ENCODE measurements at places on chromosomes 1 and 21. TPM values are rescaled to one million over a fixed set of nuclear protein-coding genes. Genes with fewer than 3 reads are reported as not detected.

DNA sequence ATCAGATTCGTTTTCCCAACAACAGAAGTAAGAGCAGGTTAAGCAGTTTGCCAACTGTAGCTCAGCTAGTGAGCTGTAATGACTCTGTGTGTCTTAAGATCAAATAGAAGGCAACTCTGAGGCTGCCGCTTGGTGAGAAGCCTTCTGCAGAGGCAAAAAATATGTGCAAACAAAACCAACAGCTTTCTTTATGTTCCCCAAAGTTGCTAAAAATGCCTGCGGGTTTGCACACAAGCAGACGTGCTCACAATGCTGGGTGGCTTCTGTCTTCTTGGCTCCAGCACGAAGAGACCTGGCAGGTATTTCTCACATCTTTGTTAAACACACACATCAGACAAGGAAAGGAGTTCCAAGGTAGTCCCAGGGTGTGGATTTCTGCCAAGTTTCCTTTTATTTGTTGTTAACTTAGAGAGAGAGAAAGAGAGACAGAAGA, 158.9 kb upstream of the JUN start:
- DNase-seq: no peak

- DNase-seq: peak; percentile 40
Observed at GRCh38 chr1:204435381-204435831, 23.8 kb upstream of the PPP1R15B start.

GRCh38 chr1:212367474-212368072, 47.1 kb downstream of the PACC1 start:
- DNase-seq: no peak

DNA sequence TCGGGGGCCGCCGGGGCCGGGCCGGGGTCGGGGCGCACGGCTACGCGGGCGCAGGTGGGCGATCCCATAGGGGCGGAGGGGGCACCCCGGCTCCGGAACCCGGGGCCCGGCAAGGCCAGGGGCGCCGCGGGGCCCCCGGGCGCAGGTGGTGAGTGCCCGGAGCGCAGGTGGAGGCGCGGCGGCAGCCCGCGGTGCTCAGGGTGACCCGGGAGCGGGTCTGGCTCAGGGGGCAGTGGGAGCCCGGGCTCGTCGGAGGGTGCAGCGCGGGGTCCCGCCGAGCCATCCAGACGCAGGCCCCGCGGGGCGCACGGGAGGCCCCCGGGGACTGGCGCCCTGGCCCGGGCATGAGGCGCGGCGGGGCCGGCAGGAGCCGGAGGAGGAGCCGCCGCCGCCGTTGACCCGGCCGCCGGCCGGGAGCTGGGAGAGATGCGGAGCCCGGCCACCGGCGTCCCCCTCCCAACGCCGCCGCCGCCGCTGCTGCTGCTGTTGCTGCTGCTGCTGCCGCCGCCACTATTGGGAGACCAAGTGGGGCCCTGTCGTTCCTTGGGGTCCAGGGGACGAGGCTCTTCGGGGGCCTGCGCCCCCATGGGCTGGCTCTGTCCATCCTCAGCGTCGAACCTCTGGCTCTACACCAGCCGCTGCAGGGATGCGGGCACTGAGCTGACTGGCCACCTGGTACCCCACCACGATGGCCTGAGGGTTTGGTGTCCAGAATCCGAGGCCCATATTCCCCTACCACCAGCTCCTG, 489 bp downstream of the CELSR2 start:
- no peak for DNase-seq

- peak; percentile 99 for DNase-seq
Observed at GRCh38 chr21:33383056-33383888, 19.9 kb upstream of the IFNGR2 start.

GRCh38 chr21:14235101-14235500, 19.1 kb downstream of the RBM11 start:
- no peak for DNase-seq

GRCh38 chr21:24456358-24456757, 1150.9 kb downstream of the MRPL39 start:
- DNase-seq: no peak

DNA sequence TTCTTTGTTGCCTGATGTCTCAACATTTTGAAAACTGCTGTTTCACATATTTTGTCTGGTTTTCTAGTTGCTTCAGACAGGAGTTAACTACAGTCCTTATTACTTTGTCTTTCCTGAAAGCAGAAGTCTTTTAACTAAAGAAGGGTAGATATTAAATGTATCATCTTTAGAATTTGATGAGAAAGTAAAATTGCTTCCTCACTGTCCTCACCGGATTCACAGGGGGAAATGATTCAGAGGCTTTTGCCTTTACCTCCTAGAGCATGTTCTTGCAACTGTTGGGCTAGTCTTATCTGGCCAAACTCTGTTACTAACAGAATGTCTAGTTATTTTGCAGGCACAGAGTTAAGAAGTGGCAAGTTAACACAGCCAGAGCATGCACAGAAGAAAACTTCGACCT, 107.2 kb upstream of the VAV3 start:
- peak; percentile 40 for DNase-seq

- DNase-seq: peak; percentile 39
Observed at GRCh38 chr1:64962441-64962840, 3.9 kb downstream of the JAK1 start.

GRCh38 chr1:95067568-95067967, 5.2 kb downstream of the ALG14 start:
- no peak for DNase-seq

DNA sequence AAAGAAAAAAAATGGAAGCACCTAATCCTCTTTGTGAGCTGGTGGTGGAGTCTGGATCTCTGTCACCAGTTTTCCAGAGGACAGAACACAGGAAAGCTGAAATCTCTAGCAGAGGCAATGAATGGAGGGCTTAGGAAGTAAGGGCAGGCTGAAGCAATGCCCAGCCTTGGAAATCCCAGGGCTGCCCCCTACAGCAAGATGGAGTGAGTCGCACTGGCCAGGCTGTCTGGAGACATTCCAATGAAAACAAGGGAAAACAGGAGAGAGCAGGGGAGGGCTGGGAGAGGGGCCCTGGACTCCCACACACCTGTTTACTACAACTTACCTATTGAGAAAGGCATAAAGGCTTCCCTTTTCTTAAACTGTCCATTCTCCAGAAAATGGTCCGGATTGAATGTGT, 25.9 kb downstream of the CYP2J2 start:
- peak; percentile 16 for DNase-seq

DNA sequence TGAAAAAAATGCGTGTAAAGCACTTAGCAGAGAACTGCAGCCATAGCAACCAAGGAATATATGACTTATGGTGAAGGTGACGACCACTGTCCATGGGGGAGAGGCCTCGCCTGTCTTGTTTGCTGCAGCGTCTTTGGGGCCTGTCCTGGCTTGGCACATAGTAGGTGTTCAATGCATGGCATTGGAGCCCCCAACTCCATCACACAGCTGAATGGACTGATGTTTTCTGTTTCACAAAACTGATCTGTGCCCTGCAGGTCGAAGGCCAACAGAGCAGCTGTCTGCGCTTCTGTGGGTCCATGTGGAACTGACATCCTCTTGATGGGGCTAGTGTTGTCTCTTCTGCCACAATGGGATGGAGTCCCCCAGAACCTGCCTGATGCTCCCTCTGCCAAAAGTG, 296.0 kb downstream of the PTPRU start:
- DNase-seq: no peak

DNA sequence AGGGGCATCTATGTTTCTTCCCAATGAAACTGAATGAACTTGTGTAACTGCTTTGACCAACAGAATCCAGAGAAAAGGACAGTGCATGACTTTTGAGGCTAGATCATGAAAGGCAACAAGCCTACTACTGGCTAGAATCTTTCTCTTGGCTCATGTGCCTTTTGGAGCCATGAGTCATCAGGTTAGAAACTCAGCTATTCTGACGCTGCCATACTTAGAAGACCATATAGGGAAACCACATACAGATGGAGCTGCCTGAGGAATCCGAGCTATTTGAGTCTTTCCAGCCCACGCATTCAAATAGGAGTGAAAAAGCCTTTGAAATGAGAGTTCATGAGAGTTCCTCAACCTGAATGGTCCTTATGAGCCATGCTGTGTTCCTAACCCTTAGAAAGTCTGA, 738.5 kb upstream of the CHRM3 start:
- peak; percentile 94 for DNase-seq

DNA sequence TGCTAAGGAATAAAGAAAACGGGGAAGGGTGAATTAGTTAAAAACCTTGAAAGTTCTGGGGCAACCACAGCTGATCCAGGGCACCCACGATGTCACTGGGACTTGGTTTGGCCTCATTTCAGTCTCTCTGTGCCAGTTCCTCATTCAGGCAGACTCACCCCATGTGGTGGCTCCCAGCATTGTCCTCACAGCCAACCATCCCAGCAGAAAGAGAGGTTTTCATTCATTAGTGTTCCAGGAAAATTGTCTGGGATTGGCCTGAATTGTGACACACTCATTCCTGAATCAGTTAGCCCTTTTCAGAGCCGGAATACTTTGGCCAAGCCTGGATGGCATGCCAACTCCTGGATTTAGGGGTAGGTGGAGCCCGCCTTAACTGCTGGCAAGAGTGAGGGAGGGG, 367.7 kb downstream of the PRDM2 start:
- DNase-seq: no peak

GRCh38 chr1:233938476-233938875, 34.0 kb downstream of the SLC35F3 start:
- no peak for DNase-seq

DNA sequence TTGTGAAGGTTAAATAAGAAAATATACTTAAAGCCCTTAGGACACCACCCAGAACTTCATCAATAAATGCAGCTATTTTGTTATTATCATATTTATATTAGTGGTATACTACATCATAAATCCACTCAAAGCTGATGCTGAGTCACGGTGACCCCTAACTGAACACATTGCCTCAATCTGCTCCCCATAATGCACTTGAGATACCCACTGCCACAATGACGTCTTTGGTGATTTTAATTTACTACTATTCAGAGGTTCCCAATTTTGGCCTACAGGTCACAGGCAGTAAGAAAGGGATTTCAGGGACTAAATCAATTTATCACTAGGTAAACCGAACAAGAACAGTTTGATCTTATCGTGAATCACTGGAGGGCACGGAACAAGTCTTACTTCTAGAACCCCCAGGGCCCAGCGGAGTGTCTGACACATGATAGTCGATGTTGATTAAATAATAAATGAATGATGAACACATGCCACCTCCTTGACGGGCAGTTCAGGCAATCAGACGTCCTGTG, 493 bp upstream of the CHD1L start:
- no peak for DNase-seq

GRCh38 chr1:183941001-183941400, 96.5 kb downstream of the COLGALT2 start:
- no peak for DNase-seq

- DNase-seq: no peak
Observed at GRCh38 chr1:180912211-180912800, 391 bp upstream of the KIAA1614 start.

DNA sequence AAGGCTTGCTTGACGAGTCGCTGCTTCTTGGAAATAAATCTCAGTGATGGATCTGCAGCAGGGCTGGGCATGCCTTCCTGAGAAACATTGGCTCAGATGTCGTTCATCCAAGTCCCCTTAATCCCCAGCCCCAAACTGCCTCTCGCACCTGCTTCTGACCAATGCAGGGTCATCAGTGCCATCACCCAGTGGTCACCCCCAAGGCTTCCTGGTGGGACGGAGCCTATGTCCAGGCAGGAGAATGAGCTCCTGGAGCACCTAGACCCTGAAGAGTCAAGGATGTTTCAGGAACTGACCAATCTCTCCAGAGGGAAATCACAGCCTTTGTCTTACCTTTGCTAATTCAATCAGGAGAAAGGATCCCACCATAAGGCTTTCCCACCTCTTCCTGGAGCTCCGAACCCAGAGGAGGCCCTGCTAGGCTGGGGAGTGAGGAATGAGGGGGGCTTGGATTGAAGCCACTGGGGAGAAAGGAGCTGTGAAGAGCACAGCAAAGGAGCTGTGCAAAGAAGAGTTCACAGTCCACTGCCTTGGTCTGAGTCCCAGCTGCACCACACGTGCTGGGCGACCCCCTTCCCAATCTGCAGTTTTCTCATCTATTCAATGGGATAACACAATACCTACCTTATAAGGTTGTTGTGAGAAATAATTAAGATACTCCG, 416.1 kb downstream of the NPHP4 start:
- DNase-seq: no peak

DNA sequence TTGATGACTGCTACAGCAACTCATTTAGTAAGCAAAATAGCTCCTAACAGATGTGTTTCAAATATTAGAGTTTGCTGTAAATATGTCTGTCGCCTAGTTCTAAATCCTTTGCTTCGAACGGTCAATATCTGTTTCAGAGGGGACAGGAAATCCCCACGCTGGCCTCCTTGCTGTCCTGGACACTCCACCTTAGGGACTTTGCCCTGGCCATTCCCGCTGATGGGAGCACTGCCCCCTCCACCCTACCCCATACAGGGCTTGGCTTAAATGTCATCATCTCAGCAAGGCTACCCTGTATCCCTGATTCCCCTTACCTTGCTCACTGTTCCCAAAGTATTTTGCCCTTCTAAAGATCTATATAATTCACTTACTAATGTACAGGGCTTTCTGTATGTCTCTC, 86.1 kb upstream of the HIVEP3 start:
- no peak for DNase-seq

DNA sequence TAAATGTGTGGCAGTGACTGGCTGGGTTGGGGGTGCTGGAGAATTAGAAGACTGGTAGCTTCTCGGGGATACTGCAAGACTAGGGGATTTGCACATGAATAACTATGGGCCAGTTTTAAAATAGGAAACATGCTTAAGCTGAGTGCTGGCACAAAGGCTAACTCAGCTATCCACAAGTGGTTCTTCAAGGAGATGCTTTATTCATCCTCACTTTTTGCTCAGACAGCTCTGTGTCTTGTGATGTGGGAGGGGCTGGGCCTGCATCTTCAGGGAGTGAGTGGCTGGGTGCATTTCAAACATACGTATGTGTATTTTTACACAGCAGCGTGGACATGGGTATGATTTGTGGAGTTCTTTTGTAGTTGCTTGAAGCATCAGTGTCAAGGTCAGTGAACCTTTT, 2.3 kb downstream of the COQ8A start:
- DNase-seq: no peak

GRCh38 chr1:184222652-184223052, 164.2 kb upstream of the C1orf21 start:
- peak; percentile 48 for DNase-seq

GRCh38 chr21:45861156-45861870, 120.3 kb upstream of the COL6A1 start:
- no peak for DNase-seq

GRCh38 chr1:101959456-101959855, 37.3 kb downstream of the OLFM3 start:
- no peak for DNase-seq

GRCh38 chr1:57615956-57616355, 192.1 kb upstream of the DAB1 start:
- no peak for DNase-seq

GRCh38 chr1:44318097-44319088, 36.7 kb downstream of the ERI3 start:
- DNase-seq: peak; percentile 24

GRCh38 chr1:237975376-237975775, 84.7 kb upstream of the ZP4 start:
- DNase-seq: no peak

The NEGR1 gene
- polyA plus RNA-seq: 0.19 TPM

The HUNK gene
- polyA plus RNA-seq: 0.01 TPM

The TNFSF18 gene
- polyA plus RNA-seq: 0.07 TPM

The LIN28A gene
- 0.02 TPM for polyA plus RNA-seq

The PDZK1IP1 gene
- polyA plus RNA-seq: 0.36 TPM

The HES2 gene
- polyA plus RNA-seq: 29.0 TPM

The TFB2M gene
- polyA plus RNA-seq: 13.7 TPM

The NTNG1 gene
- 1.7 TPM for polyA plus RNA-seq

The PIGK gene
- polyA plus RNA-seq: 12.5 TPM

The LCE1D gene
- not detected for polyA plus RNA-seq

The SPATA17 gene
- 0.23 TPM for polyA plus RNA-seq

The RHCE gene
- polyA plus RNA-seq: 0.32 TPM

The RABGGTB gene
- polyA plus RNA-seq: 42.8 TPM
